ENCODE measurements at places on chromosomes 7 and 10.

DNA sequence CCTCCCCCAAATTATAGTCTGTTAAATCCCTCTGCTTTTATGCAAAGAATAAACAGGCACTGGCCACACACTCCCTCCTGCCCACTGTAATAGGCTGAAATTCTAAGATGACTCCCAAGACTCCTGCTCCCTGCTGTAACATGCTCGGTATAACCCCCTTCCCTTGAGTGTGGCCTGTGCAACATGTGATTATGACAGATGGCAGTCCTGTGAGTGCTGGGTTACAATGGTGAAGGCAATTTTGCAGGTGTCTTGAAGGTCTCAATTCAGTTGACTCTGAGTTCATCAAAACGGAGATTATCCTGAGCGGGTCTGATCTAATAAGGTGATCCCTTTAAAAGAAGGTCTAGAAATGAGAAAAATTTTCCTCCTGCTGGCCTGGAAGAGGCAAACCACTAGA lies 55.9 kb downstream of the CREB3L2 start:
- no peak for DNase-seq

- DNase-seq: no peak
Measured at GRCh38 chr7:68929781-68930261, 668.5 kb upstream of the AUTS2 start.

GRCh38 chr10:122847782-122848604 lies 2.3 kb upstream of the CUZD1 start:
- no peak for DNase-seq

- no peak for DNase-seq
Measured at GRCh38 chr7:54360075-54360840, 181.9 kb upstream of the VSTM2A start.

DNA sequence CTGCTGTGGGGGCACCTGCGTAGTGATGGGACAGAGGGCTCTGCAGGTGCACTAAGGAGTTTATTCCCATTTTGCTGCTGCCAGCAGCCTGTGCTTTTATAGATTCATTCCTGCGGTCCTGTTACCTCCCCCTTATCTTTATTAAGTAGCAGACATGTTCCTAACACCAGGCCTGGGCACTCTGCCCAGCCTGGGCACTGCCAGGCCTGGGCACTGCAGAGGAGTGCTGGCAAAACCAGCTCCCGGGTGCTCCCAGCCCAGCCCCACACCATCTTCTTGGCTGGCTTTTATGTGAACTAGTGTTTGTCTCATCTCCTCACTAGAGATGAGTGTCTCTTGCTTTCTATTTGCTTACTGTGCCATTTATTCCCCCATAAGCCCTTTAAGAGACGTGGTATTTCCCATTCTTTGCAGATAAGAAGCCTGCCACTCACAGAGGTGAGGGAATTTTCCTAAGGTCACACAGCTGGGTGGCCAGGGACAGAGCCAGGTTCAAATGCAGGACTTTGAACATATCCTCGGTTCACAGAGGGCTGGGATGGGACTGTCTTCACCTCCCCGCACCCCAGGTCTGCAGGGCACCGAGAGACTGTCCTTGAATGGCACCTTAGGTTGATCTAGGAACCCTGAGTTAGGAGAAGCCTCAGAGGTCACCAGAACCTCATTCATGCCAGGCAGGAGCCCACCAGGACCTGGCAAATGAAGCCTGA lies 14.6 kb upstream of the DRGX start:
- DNase-seq: no peak
